ENCODE measurements at places on chromosomes 3 and 15.

GRCh38 chr3:182913889-182914288, 66.4 kb downstream of the DCUN1D1 start:
- DNase-seq: peak; percentile 13

- no peak for DNase-seq
Observed at GRCh38 chr3:158248261-158248660, 138.4 kb downstream of the RSRC1 start.

GRCh38 chr3:23071758-23072157, 131.4 kb upstream of the UBE2E2 start:
- no peak for DNase-seq

- no peak for DNase-seq
Observed at GRCh38 chr3:58178528-58179234, 32.1 kb downstream of the DNASE1L3 start.

DNA sequence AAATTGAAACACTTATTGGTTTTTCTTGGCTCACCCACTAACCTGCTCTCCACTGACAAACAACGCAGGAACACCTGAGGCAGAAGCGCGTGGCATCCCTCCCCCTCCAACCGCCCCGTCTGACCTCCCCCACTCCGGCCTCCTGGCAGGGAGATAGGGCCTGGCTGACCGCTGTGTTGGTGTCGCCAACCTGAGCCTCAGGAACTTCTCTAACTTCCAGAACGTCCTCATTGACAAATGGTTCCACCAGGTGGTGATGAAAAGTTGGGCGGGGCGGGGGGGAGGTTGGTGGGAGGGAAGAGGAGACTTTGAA, 22.8 kb downstream of the IL17RD start:
- DNase-seq: no peak

DNA sequence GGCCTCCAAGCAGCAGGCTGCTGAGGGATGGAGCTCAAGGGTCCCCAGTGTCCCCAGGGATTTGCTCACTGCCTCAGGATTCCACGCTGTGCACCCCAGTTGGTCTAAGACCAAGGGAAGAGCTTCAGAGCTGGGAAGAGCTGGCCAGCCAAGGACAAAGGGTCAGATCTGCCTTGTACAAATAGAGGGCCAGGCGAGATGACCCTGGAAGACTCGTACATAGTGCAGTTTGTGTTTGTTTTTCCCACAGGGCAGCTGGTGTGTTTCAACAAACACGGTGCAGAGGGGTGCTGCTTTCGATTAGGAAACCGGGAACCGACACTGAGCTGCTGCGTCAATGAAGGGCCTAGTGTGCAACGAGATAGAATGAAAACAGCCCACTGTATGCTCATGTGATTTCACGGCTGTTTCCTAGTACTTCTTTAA, 56.1 kb upstream of the TRPM1 start:
- no peak for DNase-seq

- no peak for DNase-seq
Observed at GRCh38 chr3:42163622-42164244, 72.6 kb downstream of the TRAK1 start.

- peak; percentile 22 for DNase-seq
Observed at GRCh38 chr3:157436583-157437291, at the start of gene PTX3. TSS of gene PTX3 (plus strand) at chr3:157436850. CDS start at chr3:157436934, 84 bp downstream.

- no peak for DNase-seq
Observed at GRCh38 chr15:66588537-66588936, 22.7 kb upstream of the LCTL start.

GRCh38 chr3:168220556-168220955, 124.8 kb upstream of the GOLIM4 start:
- DNase-seq: no peak

GRCh38 chr3:187799942-187800641, 54.8 kb upstream of the BCL6 start:
- DNase-seq: no peak

DNA sequence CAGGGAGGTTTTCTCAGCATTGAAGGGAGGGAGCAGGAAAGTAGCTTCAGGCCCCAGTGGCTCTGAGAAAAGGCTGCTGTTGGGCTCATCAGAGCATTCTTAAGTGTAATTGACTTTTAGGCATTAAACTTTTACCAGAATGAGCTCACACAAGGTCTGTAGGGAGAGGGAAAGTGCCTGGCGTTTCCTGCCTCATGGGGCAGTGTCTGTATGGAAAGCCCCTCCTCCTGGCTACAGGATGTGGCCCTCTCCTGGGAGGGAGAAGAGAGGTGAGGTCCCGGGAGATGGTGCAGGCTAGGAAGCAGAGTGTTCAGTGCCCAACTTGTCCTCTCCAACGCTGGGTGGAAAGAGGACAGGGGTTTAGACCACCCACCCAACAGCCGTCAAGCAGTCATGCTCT, 21.3 kb upstream of the SCN10A start:
- DNase-seq: no peak

- no peak for DNase-seq
Observed at GRCh38 chr3:126300761-126301481, 56.3 kb downstream of the KLF15 start.

- DNase-seq: no peak
Observed at GRCh38 chr15:74368121-74368520, 675 bp upstream of the CYP11A1 start.

DNA sequence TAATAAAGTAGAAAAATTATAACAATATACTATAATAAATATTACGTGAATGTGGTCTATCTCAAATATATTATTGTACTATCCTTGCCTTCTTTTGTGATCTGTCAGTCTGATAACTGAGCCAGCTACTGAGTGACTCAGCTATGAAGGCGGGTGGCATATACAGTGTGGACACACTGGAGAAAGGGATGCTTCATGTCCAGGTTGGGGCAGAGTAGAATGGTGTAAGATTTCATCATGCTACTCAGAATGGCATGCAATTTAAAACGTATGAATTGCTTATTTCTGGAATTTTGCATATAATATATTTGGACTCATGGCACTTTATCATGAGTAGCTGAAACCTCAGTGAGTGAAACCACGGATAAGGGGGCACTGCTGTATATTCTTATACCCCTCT, 172.9 kb upstream of the TBC1D5 start:
- no peak for DNase-seq

GRCh38 chr15:27278761-27279160, 307.8 kb downstream of the GABRG3 start:
- no peak for DNase-seq

GRCh38 chr3:177810162-177810623, 612.9 kb upstream of the TBL1XR1 start:
- DNase-seq: no peak

- no peak for DNase-seq
Observed at GRCh38 chr15:90762109-90762508, 45.0 kb downstream of the BLM start.

GRCh38 chr3:152257563-152258035, 11.1 kb upstream of the MBNL1 start:
- DNase-seq: no peak

DNA sequence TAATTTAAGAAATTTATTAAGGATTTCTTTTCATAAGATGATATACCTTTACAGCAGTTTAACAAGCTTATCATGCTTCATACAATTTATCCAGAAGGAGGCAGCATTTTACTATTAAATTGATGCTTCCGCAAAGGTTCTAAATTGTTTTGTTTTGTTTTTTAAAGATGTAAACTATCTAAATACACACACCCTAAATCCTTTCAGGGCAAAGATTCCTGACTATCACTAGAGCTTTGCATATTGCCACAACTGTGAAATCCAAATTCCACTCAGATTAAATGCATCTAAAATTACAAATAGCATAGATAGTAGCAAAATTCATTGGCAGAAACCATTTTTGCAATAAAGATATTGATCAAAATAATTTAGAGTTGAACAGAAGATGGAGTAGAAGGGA, 44.5 kb upstream of the CCNL1 start:
- DNase-seq: peak; percentile 61

GRCh38 chr3:71955240-71956068, 170.5 kb upstream of the PROK2 start:
- DNase-seq: peak; percentile 70

GRCh38 chr15:88904624-88905327, 8.4 kb downstream of the MFGE8 start:
- peak; percentile 76 for DNase-seq

DNA sequence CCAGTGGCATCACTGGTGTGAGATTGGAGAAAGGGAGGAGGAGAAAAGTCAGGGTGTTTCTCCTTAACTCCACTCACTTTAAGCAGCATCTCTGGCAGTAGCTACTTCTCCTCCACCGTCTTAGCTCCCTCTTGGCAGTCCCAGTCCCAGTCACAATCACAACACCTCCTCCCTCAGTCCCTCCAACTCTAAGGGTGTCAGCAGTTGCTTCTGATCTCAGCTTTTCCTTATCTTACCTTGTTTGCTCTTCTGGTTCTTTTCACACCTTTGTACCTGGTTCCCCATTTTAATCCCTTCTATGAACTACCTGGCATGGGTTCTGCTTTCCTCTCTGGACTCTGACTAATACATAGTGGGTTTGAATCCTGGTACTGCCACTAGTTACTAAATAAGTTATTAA, 188.3 kb upstream of the CTDSPL start:
- DNase-seq: no peak

- DNase-seq: peak; percentile 85
Observed at GRCh38 chr3:169607949-169608348, 55.6 kb downstream of the MECOM start.

DNA sequence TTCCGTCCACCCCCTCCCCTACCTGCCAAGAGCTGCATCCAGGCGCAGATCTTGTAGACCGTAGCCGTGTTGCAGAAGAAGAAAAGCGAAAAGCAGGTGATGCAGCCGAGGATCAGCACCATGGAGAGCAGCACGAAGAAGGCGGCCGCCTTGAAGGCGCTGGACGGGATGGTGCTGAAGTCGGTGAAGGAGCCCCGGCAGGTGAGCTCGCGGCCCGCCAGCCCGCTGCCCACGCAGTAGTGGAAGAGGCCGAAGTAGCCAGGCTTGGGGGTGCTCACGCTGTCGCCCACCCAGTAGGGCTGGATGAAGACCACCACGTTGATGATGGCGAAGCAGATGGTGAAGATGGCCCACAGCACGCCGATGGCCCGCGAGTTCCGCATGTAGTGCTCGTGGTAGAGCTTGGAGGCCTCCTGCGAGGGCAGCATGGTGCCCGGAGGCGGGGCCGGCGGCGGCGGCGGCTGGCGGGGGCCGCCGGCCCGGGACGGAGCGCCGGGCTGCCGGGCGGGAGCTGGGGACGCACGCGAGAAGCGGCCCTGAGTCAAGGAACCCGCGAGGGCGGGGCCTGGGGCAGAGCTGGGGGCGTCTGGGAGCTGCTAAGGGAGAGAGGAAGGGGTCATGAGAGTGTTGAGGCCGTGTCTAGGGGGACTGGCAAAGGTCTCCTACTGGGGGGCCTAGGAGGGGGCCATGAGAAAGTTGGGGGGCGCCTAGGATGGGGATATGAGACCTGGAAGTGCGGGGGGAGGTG, 1.2 kb downstream of the LHFPL4 start:
- DNase-seq: no peak

GRCh38 chr3:121660356-121661171, at the start of gene HCLS1:
TSS of gene HCLS1 (minus strand) at chr3:121660903. CDS start at chr3:121658347, 2,556 bp downstream.
- no peak for DNase-seq

- DNase-seq: no peak
Observed at GRCh38 chr3:83842511-83842910, 1116.3 kb upstream of the CADM2 start.

DNA sequence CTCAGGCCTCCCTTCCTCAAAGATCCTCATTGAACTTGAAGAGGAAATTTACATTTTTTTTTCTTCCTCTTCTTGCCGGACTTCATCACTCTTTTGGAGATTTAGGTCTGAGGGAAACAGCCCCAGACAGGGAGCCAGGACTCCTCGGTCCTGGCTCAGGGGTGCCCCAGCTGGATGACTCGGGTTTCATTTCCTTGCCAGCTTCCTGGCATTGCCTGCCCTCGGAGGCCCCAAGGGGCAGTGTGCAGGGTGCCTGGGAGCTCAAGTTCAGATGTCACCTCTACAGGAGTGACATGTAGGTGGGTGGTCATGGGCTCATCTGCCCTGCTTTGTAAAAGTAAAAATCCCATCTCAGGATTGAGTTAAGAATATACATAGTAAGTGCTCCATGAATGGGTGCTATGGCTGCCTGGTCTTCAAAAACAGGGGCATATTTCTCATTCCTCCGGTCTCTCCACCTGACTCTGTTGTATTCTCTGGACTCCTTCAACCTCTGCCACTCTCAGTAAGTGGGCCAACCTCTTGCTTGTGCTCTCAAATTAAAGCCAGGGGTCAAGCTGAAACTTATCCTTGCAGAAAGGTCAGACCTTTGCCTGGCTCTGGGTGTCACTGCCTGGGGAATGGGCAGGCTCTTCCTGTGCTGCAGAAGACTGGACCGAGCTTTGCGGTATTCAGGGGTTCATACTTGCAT, 51.8 kb downstream of the SMAD6 start:
- no peak for DNase-seq

GRCh38 chr3:39631136-39631535, 163.7 kb downstream of the MOBP start:
- no peak for DNase-seq

DNA sequence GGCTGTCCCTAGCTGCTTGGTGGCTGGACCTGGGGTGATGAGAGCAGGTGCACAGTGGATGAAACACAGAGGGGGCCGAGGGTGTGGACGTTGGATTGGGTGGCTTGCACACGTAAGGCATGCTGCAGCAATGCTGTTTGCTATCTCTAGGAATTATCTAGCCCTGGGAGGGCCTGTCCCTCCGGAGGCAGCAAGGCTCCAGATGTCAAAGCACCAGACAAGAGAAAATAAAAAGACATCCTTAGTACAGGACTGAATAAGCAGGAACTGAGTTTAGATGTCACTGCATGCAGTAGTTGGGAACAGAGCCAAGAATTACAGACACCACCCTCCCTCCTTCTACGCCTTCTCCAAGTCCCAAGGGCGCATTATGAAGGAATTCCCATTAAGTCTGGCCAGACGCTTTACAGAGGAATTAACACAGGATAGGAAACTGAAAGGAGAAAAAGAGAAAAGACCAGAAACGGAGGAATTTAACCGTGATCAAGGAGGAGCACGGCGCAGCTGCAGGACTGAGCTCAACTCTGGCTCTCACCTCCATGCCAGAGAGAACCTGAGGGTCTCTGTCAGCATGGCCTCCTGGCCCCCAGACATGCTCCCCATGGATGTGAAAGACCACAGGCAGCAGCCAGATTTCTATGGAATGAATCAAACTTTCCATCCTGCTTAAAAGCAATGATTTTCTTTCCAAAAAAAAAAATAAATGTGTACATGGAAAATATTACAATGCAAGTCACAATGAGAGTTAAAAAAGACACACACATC, 13.8 kb downstream of the ATP10A start:
- DNase-seq: no peak

GRCh38 chr3:184275961-184276910, at the start of gene ECE2:
TSS of gene ECE2 (plus strand) at chr3:184276022. CDS start at chr3:184276154, 132 bp downstream.
- no peak for DNase-seq

- DNase-seq: no peak
Observed at GRCh38 chr3:126105691-126106187, 21.8 kb upstream of the SLC41A3 start.
